ENCODE measurements at places on chromosomes 4 and X.

DNA sequence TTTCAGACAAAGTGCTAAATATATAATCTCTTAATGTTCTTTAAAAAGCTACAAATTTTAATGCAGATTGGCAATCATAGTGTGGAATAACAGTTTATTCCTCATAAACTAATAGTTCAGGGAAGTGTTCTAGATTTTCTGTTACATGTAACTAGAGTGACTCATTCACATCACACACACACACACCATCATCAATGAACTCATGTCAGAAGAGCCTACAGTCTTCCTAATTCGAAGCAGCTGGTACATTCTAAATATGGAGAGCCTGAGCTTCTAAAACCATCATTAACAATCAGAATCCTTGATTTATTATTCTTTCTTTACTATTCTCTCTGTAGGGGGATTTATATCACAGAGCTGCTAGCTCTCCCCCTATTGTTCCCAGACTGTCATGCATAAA lies 49.6 kb downstream of the DKK2 start:
- no peak for DNase-seq

- no peak for DNase-seq
Observed at GRCh38 chrX:31661280-31661810, 589.5 kb upstream of the FTHL17 start.

DNA sequence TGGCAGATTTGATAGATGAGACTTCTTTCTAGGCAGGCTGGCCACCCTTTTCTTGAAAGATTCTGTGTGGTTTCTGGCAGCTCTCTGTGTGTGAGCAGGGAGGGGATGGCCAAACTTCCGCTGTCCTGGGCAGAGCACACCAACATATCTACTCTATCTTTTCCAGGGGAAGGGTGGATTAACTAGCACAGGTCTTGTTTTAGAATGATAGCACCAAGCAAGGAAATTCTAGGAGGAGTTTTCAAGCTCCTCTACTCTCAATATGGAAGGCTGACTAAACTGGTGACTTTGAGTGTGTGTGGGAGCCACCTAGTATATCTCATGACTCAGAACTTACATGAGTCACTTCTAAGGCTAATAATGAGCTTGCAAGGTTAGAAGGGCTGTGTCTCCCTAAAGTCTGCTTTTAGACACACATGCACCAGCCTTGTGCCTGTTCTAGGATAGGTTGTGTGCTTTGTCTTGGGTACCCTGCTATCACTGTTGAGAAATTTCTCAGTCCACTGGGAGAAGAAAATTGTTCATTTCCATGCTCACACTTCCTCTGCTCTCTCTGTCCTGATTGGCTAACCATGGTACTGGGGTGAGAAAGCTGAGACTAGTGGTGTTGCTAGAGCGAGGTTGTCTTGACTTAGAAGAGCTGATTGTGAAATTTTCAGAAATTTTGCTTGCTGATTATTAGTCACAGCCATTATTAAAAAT lies 72.9 kb downstream of the YIPF6 start:
- DNase-seq = no peak

GRCh38 chr4:83112678-83113428 lies 1.7 kb downstream of the PLAC8 start:
- DNase-seq = no peak

DNA sequence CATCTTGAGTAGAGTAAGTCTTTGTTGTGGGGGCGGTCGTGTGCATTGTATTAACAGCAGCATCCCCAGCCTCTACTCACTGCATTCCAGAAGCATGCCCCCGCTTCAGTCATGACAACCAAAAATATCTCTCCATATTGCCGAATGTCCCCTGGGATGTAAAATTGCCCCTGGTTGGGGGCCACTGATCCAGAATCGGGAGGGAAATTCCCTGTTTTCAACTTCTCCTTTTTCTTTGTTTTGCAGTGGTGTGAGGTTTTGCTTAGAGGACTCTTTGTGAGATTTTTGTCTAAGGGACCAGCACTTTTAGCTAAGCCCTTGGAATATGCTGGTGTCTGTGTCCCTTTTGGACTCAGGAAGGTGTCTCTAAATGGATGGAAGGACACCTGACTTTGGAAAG lies 3.0 kb upstream of the IL13RA1 start:
- DNase-seq = no peak
